ENCODE measurements at places on chromosomes 1 and 21. TPM values are rescaled to one million over a fixed set of nuclear protein-coding genes. Genes with fewer than 3 reads are reported as not detected.

GRCh38 chr1:230563591-230563990 is 78.7 kb upstream of the COG2 start:
- DNase-seq = no peak

GRCh38 chr1:59543211-59543668 is 246.3 kb downstream of the FGGY start:
- DNase-seq = no peak

DNA sequence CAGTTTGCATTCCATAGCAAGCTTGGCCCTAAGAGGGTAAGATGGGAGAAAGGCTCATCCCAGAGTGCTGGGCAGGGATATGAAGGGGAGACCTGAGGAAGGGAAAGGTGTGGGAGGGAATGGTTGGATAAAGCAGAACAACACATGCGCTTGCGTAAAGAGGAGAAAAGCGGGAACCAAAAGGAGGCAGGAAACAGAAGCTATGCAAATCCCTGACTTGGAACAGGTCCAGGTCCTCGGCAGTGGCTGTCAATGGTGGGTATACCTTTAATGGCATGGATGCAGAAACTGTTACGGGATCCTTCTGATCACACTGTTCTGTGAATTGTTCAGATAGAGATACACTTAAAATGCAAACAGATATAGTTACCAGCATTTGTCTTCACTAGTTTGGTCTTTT is 455.6 kb downstream of the SIPA1L2 start:
- DNase-seq = no peak

- peak; percentile 30 for DNase-seq
Measured at GRCh38 chr1:228353601-228354371, 52.8 kb downstream of the TRIM11 start.

The RAD54L gene
- total RNA-seq = 0.48 TPM

The CD164L2 gene
- not detected for total RNA-seq

The LDLRAD1 gene
- total RNA-seq = not detected

The NUP210L gene
- 0.43 TPM for total RNA-seq
